ENCODE measurements at places on chromosomes 11 and 22.

- DNase-seq: no peak
These were observed 85.9 kb downstream of the GAB2 start for GRCh38 chr11:78331711-78332110.

DNA sequence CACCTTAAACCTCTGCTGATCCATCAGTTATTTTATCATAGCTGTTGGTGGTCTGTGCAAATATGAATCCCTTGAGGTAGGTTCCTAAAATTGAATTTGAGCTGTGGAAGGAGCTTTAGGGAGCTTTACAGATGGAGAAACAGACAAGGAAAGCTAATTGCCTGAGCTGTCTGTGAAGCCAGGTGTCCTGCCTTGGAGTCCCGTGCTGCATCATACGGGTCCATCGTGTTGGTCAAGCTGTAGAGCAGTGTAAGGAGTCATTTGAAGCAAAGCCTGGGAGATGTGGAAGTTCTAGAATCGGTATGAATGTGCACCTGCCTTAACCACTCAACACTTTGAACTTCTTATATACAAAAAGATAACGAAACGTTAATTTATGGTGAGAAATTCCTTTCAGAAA, 1.0 kb downstream of the POLA2 start:
- no peak for DNase-seq

DNA sequence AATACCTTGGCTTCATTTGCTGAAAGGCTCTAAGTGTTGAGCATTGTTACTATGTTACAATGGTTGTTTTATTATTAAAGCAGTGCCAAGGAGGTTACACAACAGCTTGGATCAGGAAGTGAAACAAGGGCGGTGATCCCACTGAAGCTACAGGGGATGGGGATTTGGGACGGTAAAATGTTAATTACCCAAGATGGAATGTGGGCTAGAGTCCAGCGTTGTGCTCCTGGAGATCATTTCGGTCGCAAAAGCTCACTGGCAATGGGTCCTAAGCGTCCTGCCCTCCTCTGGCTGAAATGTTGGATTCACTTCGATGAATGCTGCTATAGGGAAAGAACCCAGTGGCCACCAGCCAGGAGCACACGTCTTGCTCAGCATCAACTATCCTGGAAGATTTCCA, 48.3 kb downstream of the FAM83F start:
- DNase-seq: no peak

DNA sequence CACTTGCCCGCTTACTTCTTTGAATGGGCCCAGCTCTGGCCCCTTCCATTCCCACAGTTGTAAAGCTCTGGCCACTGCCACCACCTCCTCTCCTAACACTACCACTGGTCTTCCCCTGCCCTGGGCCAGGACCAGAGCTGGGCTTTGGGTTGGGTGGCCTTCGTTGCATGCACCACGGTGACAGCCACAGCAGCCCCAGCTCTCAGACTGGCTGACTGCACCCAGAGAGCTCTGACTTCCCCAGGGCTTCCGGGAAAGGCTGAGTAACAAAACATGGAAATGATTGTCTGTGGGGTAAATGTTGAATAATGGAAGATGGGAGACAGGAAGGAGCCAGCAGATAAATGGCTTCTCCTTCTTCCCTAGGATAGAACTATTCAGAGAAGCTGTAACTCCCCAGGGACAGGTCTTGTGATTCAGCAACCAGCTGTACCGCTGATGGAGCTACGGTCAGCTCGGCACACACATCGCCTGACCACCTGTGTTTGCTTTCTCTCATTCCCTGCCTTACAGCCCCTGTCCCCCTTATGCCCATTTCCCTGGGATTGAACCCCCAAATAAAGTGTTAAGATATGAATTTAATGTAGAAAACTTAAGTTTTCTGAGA, 27.6 kb downstream of the SCN4B start:
- no peak for DNase-seq

DNA sequence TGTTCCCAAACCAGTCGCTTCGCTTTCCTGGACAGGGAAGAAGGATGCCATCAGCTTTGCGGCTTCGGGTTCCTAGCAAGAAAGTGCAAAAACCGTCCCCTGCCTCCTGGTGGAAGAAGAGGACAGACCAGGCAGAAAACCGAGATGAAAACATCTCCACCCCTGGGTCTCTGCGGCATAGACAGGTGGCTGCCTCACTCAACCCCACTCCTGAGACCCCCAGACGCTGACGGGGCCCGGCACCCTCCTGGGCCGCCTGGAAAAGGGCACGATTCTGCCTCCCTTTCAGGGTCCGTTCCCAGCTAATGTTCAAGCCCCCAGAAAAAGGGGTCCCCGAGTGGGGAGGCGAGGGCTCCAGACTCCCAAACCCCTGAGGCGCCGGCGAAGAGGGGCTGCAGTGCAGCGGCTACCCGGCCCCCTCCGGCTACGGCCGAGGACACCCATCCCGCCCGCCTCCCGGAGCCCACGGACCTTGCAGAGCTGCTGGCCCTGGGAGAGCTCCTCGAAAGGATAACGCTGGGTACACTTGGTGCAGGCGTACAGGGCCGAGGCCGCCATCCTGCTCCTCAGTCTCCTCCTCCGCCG, 569 bp downstream of the FAM76B start:
- DNase-seq: no peak

DNA sequence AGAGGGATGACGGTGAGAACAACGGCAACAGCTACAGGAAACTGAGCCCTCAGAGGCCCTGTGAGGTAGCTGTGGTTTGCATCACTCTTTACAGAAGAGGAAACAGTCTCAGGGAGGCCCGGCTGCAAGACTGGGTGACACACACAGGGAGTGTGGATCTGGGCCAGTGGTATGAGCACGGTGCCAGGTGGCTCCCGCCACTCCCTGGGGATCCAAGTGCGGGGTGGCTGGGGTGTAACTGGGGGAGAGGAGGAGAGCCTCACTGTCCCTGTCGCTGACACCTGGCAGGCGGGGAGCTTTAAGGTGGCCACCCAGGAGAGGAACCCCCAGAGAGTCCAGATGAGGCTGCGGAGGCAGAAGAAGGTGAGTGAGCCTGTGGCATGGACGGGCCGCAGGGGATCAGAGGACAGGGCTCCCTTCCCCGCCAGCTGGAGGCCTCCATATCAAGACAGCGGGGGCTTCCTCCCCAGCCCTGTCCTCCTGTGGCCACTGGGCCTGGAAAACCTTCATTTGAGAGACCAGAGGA, 5.6 kb downstream of the RGL4 start:
- DNase-seq: peak; percentile 45

DNA sequence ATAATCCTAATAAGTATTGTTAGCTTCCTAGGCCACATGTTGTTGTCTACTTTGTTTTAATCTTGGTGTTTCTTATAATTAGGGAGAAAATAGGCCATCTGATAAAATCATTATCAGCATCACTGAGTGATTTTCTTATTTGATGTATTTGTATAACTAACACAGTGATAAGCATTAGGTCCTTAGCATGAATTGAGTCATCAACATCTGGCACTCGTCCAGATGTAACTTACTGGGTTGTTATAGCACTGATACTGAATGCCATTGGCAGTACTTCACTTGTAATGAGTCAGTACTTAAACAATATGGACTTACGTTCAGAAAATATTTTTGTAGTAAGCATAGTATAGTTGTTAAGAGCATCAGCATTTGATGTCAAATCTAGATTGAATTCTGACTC, 16.2 kb downstream of the API5 start:
- no peak for DNase-seq

DNA sequence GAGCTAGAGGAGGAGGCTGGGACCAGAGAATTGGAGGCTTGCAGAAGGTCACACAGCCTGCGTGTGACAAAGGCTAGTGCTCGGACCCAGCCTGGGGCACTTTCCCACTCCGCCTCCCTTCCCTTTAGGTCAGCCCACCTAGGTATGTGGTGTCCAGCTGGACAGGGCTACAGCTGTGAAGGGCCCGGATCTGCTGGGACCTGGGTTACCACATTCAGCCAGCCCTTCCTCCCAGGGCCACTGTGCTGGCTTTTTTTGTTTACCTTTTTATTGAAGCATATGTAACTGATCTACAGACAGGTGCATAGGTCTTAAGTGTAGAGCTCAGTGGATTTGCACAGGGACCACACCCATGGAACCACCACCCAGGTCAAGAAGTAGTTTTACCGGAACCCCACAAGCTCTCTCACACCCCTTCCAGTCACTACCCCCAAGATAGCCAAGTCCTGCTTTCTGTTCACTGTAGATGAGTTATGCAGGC, 8.7 kb downstream of the CAPN5 start:
- no peak for DNase-seq

- no peak for DNase-seq
These were observed 796.5 kb upstream of the LRRC4C start for GRCh38 chr11:42255906-42256305.

GRCh38 chr11:115503083-115503885, 931 bp downstream of the CADM1 start:
- no peak for DNase-seq

- DNase-seq: no peak
These were observed 27.4 kb upstream of the CBX7 start for GRCh38 chr22:39179841-39180335.

GRCh38 chr22:38841211-38841610, 2.6 kb downstream of the NPTXR start:
- DNase-seq: no peak

DNA sequence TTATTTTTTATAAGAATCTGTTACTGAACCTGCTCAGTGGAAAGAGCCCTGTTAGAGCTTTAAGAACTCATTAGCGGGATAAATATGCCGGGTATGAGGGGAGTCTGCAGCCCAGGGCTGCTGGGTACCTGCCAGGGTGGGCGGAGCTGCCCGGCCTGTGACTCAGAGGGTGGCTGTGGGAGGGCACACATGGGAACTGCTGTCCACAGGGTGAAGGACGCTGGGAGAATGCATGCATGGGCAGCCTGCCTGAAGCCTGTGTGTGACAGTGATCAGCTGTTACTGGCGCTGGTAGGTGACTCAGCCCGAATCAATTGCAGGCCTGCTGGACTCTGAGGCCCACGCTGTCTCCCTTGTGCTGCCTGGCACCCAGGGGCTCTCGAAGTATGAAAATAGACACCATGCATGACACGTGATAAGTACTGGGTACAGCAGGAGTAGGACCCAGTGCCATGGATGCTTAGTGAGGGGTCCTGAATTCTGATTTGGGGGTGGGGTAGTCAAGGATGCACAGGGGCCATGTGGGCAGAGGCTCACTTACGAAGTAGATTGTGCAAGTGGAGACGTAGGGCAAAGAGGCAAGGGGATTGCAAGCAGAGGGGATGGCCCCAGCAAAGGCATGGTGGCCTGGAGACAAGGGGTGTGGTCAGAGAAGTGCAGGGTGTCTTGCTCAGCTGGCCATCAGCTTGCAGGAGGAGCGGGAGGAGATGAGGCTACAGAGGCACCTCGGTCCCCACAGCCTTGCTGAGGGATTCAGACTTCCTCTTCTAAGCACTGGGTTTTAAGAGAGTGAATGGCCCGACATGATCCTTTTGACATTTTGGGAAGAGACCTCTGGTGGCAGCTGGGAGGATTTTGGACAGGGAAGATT, 36.5 kb downstream of the GRIK4 start:
- DNase-seq: no peak

DNA sequence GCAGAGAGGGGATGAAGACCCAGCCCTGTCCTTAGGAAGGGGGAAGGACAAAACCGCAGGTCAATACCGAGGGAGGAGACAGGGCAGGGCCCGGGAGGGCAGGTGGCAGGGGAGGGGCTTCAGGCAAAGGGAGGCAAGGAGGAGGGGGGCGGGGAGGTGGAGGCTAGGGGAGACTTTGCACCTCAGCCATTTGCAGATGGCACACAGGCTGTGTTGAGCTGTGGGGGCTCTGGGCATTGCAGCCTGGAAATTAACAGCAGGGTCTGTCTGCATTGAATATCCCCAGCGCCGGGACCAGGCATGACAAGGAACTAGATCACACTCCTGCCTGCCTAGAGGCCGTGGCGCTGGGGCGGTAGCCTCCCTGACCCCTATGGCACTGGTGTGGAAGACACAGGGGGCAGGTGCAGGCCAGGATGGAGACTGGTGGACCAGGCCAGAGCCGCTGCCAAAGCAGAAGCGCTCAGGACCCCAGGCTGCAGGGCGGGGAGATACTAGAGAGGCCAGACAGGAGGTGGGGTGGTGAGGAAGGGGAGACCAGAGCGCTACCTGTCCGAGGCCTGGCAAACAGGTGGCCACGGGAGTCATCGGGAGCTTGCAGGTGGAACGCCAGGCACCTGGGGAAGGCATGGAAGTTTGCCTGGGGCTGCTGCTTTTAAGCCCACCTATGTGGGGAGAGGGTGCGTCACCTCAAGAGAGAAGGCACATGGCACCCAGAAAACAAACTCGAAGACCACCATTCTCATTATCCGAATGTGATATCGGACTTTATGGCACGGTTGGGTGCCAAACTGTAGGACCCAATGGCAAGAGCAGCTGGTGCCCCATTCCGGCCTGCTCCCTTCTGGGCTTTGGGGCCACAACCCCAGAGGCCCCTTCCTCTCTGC, 11.5 kb downstream of the CBX6 start:
- no peak for DNase-seq

- no peak for DNase-seq
These were observed 79.1 kb downstream of the CDKN1C start for GRCh38 chr11:2806351-2807024.

GRCh38 chr22:19106886-19107729, 15.1 kb downstream of the DGCR2 start:
- DNase-seq: no peak

GRCh38 chr11:47186076-47186699, at the start of gene PACSIN3:
Gene PACSIN3 (minus strand): TSS chr11:47186434. CDS start chr11:47182727, 3,707 bp downstream.
- DNase-seq: no peak

DNA sequence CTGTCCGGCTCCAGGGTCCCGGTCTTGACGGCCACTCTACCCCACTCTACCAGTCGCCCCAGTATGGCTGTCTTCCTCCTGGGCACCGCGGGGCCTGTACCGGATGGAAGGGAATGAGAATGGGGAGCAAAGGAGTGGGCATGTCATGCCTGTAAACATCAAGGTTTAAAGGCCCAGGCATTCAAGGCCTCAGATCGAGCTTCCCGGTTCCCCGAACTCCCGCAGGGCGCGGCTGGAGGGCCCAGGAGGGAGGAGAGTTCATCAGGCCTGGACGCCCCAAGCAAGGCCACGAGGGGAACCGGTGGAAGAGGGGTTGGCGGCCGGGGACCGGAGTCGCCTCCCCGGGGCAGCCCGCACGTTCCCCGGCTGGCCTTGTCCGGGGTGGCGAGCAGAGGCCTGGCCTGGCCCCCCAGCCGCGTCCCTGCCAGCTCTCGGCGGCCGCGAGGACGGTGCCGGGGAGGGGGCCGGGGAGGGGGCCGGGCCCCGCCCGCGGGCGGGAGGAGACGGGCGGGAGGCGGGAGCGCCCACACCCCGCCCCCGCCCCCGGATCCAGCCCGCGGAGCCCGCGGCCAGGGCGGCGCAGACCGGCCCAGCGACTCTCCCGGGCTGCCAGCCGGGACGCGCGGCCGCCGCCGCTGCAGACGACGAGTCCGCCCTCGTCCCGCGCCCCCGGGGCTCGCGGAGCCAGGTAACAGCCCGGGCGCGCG, at the start of gene CDC42EP1:
CDC42EP1 (plus strand) TSS at position 580 of the 707 bp plus-strand sequence. CDS start 5,870 bp downstream, outside the sequence.
- DNase-seq: no peak

GRCh38 chr11:134027671-134028070, 41.2 kb upstream of the JAM3 start:
- no peak for DNase-seq

- no peak for DNase-seq
These were observed 1173.2 kb downstream of the BRD1 start for GRCh38 chr22:48654492-48654891.

- DNase-seq: no peak
These were observed 138.1 kb downstream of the MAML2 start for GRCh38 chr11:96204721-96205459.

All from stimulated activated CD8-positive, alpha-beta memory T cell treated with anti-CD3 and anti-CD28 coated beads, Interleukin-4, amount 100 ng/mL, for 4 hours (primary cell).